ENCODE measurements at places on chromosomes 6 and 20.

DNA sequence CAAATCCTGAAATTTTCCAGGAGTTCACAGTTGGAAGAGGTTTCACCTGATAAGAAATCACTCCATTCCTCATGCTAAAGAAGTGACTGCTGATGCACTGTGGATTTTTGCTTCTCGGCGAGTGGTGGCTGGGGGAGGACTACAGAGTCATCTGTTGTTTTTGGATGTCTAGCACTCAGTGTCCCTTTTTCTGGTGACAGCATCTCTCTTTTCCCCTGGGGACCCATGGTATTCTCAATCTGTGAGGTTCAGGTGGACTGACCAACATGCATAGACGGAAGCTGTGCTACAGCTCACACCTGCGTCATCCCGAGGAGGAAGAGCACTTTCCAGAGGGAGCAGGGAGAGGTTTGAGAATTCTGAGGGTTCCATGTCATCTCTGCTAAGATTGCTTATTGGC is 42.7 kb upstream of the ZNF831 start:
- DNase-seq: no peak

GRCh38 chr20:60001108-60001507 is 42.9 kb downstream of the CDH26 start:
- DNase-seq: no peak

DNA sequence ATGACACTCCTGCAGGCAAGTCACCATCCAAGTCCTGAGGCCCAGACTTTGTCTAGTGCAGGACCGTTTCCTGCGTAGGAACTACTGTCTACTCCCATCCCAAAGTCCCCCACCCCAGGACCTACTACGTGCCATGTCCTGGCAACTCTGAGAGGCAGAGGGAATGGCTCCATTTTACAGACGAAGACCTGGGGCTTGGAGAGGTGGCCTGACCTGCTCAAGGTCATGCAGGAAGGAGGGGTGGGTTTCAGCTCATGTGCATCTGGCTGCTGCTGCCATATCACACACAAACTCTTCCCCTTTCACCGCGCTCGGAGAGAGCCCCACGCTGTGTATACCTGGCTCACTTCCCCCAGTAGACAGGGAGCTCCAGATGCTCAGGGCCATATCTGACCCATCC is 1.2 kb upstream of the NOL4L start:
- no peak for DNase-seq

GRCh38 chr6:13765570-13765969 is 48.8 kb downstream of the MCUR1 start:
- no peak for DNase-seq

GRCh38 chr6:8391934-8392333 is 43.4 kb downstream of the SLC35B3 start:
- DNase-seq: no peak

DNA sequence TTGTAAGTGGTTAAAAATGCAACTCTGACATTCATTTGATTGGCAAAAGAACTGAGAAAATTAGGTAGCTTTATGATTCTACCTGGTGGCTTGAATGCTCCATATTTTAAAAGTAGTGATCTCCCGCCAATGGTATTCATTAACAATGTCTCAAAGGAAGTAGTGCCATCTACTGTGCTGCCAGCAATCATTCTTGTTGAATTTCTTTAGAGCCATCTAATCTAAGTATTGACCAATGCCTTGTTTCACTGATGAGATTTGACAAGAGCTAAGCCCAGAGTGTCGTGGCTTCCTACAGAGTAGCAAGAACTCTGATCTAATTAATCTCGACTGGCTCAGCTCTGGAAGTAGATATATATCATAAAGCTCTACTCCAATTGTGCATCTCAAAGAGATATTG is 696.7 kb downstream of the C6orf118 start:
- DNase-seq: no peak

- no peak for DNase-seq
These were observed 38.7 kb downstream of the TGM2 start for GRCh38 chr20:38126146-38126921.

GRCh38 chr6:25229671-25230321 is 49.4 kb upstream of the CARMIL1 start:
- peak; percentile 78 for DNase-seq

- no peak for DNase-seq
These were observed 12.8 kb downstream of the PLG start for GRCh38 chr6:160714731-160715316.

- no peak for DNase-seq
These were observed 23.1 kb downstream of the BNIP5 start for GRCh38 chr6:36313649-36313936.

DNA sequence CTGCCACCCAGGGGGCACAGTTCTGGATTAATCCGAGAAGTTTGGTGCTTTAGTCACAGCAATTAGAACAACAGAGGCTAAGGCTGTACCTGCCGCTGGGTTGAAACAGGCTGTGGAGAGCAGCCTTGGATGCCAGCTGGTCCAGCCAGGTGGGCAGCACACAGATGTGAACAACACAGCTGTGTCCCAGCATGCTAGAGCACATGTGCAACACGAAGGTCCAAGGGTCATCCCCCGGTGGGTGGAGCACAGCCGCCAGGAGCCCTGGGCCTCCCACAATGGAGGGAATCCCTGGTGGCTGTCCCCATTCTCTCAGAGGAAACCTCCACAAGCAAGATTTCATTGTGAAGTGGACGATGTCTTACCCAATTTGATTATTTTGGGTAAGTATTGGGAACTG is 99.2 kb upstream of the SYNDIG1 start:
- DNase-seq: no peak

DNA sequence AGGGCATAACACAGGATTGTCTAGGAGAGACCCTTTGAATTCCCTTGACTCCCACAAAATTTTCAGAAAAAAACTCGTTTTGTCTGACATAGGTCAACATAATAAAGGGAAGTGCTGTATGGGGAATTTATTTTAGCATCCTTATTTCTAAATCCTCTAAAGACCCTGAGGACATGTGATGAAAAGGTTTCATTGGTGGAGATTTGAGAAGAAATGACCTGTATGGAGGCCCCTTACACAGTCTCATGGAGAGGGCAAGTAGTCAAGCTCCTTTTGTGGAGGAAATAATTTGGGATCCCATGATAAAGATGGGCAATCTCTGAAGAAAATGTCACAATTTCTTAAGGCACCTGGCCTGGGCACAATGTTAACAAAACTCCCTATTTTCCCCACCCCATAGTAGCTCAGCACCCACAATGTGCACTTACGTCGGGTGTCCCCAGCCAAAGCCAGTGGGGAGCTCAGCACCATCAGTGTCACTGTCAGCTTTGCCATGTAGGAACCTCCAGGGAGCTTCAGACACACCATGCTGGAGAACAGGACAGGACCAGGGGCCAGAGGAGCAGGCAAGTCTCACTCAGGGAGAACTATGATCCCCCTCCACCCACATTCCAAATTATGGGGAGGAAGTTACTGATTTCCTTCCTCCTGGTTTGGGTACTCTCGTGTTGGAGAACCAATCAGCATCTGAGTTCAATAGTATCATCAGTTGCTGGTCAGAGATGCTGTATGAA is at the start of gene HLA-DRB5:
TSS of gene HLA-DRB5 (minus strand) at position 591 of the 734 bp plus-strand sequence. CDS start at position 528, 63 bp downstream.
- DNase-seq: no peak

GRCh38 chr20:57482148-57482547 is 42.8 kb downstream of the CTCFL start:
- DNase-seq: no peak

DNA sequence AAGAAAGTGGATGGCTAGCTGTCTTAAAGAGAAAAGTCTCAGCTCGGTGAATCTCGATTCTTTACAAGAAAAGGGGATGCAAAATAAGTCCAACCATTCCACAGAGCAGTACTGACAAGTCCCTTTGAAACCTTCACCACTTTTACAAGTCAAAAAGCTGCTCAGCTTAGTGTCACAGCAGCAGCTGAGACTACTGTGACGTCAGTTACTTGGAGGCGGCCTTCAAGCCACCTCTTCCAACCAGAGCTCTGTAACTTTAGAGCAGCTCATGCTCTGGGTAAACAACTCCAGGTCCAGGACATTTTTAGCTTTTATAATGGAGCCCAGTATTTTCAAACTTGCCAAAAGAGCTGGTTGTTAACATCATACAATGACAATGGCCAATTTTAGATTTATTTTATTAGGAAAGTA is at the start of gene KIAA0408:
TSS of gene KIAA0408 (minus strand) at position 159 of the 411 bp plus-strand sequence. CDS start 5,408 bp downstream, outside the sequence.
- peak; percentile 75 for DNase-seq

- DNase-seq: no peak
These were observed 449.3 kb upstream of the CITED2 start for GRCh38 chr6:139823808-139824126.

DNA sequence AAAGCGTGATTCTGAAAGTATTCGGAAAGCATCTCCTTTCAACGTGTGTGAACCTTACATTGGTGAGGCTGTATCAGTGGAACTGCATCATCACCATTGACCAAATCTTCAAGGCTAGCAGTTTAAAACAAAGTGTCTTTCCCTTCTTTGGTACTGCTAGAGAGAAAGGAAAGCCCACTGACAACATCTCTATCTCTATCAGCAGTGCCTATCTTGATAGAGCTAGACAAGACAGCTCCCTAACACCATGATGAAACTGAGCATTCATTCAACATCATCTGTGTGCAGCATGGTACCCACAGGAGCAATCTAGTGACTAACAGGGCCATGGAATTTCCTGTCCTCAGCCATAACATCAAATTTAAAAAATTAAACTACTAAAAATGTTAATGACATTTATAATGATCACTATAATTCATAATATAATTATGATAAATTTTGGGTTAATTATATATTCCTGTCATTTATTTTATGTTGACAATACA is 31.5 kb upstream of the EDN1 start:
- no peak for DNase-seq

- no peak for DNase-seq
These were observed 75.8 kb downstream of the CDH22 start for GRCh38 chr20:46232539-46232938.

- peak; percentile 26 for DNase-seq
These were observed 6.6 kb upstream of the GUCA1A start for GRCh38 chr6:42166444-42167141.

GRCh38 chr6:85107701-85108100 is 342.2 kb upstream of the NT5E start:
- no peak for DNase-seq

GRCh38 chr20:7399114-7399513 is 541.1 kb downstream of the HAO1 start:
- no peak for DNase-seq

DNA sequence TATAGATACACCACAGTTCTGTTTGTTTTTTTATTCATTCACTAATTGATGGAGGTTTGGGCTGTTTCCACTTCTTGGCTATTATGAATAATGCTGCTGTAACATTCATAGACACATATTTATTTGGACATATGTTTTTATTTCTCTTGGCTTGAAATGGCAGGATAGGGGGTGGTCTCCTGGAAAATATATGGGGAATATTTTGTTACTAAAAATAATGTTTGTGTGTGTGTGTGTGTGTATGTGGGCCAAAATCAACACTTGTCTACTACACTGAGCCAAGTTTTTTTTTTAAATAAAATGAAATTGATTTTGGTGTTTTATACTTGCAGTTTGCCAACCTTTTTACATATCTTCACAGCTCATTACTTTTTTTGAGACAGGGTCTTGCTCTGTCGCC is 264.4 kb upstream of the SULF2 start:
- DNase-seq: no peak

DNA sequence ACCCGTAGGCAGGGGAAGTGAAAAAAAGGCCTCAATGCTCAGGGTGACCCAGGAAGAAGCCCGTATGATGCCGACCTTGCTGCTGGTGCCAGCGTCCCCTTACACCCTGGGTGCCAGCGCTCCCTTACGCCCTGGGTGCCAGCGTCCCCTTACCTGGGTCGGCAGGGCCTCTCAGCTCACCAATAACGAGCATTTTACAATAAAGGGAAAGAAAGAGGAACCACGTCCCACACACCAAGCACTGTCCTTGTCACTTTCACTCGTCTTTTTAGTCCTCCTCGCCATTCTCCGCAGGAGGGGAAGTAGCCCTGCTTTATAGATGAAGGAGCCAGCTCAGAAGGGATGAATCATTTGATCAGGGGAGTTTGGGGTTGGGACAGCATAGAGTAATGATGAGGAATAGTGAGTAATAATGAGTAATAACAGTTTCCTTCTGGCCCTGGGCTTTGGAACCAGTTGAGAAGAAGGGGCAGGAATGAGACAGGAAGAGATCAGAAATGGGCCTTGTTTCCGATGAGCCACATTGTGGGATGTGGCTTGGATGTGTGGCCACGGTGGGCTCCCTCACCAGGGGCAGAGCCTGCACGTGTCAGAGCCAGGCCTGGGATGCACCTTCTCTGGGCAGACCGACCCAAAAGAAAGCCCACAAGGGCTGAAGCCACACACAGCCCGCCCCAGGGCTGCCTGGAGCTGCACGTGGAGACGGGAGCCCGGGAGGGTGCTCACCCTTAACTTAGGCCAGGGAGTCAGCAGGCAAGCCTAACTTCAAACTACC is 75.7 kb downstream of the SYNJ2 start:
- DNase-seq: peak; percentile 91

DNA sequence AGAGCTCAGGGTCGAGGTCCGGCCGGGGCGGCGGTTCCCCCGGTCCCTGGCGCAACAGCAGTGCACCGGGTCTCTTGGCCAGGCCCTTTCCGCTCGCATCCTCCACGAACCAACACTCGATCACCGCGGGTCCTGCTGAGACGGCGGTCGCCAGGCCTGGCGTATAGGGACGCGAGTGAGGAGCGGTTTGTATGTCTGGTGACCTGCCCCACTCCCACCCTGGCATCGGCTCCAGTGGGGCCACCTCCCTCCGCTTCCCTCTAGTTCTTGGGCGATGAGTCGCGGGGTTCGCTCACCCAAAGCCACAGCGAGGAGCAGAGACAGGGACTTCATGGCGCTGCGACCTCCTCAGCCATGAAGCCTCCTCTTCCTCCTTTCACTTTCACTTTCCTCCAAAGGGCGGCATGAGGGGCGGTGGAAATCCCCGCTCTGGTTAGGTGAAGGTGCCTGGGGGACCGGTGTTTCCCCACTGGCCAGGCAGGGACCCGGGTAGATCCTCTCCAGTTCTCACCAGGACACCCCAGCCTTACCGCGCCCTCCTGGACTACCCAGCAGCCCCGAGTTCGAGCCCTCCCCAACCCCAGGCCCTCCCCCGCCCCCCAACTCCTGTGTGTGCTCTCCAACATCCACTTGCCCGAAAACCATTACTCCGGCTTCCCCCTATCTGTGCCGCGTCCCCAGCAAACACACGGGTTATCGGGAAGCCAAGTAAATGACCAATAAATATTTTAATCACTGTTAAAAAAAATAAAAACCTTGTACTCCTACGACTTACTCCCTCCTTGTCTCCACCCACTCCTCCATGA is at the start of gene TAPBP:
TSS of gene TAPBP (minus strand) at position 370 of the 806 bp plus-strand sequence. CDS start at position 333, 37 bp downstream.
- DNase-seq: peak; percentile 45

DNA sequence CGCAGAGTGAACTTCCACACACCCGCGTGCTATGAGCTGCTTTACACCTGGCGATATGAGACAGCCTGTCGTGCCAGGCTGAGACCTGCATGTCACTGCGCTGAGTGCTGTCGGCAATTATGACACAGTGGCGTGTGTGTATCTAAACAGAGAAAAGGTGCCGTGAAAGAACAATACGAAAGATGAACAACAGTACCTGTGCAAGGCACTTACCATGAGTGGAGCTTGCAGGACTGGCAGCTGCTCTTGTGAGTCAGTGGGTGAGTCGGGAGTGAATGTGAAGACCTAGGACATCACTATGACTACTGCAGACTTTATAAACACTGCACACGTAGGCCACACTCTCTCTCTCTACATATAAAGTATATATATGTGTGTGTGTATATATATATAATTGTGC is 68.5 kb upstream of the DUSP22 start:
- no peak for DNase-seq

- no peak for DNase-seq
These were observed 32.4 kb downstream of the WRNIP1 start for GRCh38 chr6:2797564-2798031.
